ENCODE measurements at places on chromosomes 16 and 17.
A peak's percentile ranks its signal among the peaks of the same experiment; 100 is the strongest.

GRCh38 chr16:65697065-65697464, 575.2 kb upstream of the CDH11 start:
- DNase-seq: no peak

DNA sequence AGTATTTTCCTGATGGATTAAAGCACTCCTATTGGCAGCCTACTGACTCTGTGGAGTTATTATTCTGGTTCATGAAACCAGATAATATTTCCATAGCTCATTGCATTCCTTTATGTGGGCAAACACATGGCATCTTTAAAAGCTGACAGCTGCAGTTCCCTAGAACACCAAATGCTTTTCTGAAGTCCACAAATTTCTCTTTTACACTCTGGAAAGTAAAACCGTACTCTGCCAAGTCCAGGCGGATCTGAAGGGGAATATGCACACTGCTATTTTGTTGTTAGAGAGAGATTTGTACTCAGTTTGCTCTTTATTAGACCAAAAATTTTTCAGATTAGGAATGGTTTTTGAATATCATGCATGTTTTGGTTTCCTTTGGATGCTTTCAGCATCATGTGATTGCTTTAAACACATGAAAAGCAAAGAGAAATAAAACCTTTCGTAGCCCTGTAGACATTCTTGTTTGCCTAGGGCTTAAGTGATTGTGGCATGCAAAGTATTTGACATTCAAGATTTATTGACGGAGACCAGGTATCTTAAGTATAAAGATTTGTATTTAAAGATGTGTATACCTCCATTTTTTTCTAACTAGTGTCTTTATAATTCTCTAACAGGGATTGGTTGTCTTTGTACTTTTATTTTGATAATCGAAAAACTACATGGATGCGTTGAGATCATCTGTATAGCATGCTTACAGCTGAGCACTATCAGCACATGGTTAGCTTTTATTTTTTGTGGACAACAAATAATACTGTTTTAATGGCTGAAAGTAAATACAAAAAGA, 19.5 kb downstream of the SEC14L1 start:
- DNase-seq: no peak

DNA sequence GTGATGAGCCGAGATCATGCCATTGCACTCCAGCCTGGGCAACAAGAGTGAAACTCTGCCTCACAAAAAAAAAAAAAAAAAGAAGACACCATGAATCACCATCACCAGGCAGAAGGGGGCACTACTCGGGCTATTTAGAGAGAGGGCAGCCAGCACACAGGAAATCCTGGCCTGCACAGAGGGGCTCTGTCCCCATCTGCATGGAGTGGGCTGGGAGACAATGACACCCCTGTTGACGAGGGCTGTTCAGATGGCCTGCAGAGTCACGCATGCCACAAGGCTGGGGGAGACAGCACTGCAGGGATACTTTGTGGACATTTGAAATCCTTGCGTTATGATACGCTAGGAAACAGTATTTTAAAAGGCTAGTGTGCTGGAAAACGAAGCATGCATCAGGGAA, 48.3 kb downstream of the CUEDC1 start:
- no peak for DNase-seq

DNA sequence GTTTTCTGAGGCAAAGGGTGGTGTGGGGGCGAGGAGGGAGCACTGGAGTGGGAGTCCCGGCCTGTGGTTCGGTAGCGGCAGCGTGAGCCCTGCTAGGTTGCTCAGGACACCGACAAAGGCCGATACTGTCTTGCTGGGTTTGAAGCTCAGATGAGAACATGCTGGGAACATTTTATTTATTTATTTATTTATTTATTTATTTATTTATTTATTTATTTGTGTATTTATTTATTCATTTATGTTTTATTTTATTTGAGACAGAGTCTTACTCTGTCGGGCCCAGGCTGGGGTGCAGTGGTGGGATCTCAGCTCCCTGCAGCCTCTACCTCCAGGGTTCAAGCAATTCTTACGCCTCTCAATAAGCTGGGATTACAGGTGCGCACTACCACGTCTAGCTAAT, 117.9 kb upstream of the GSE1 start:
- no peak for DNase-seq

DNA sequence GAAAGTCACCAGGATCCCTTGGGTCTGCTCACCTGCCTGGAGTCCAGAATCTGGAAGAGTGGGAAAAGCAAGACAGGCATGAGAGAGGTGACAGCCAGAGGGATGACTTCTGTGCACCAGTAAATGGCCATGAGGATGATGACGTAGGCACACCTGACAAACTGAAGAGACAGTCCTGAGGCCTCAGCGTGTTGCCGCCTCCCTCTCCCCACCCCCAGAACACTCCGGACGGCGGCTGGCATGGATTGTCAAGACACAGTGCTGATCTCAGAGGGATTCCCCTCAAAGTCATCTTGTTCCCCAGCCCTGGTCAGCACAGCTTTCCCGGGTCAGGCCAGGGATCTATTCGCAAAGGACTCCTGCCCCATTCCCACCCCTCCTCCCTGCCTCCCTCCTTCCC, 6.2 kb downstream of the SLC13A5 start:
- DNase-seq: no peak

DNA sequence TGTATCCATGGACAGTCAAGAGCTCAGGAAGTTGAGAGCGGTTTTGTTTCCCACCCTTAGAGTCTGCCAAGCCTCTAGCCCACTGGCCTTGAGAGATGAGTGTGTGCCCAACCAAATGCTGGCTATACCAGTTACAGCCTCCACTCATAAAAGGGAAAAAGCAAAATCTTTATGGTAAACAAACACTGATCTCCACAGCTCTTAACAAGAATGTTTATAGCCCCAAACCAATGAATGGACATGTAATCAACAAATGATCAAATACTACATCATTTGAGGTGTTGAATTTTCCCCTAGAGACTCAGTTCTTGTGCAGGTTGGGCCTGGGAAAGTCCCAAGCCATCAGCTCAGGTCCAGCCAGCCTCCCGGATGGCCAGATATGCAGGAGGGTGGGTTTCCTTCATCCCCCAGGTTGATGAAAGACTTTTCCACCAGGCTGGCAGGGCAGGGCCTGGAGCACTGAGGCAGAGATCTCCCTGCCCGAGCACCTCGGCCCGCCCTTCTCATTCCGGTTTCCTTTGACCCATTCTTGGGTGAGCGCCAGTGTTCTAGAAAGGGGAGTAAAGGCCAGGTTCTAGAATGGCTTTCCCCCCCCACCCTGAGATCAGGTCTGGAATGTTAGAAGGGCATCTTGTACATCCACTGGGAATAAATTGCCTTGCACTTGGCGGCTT, 3.9 kb upstream of the EFTUD2 start:
- DNase-seq: no peak

DNA sequence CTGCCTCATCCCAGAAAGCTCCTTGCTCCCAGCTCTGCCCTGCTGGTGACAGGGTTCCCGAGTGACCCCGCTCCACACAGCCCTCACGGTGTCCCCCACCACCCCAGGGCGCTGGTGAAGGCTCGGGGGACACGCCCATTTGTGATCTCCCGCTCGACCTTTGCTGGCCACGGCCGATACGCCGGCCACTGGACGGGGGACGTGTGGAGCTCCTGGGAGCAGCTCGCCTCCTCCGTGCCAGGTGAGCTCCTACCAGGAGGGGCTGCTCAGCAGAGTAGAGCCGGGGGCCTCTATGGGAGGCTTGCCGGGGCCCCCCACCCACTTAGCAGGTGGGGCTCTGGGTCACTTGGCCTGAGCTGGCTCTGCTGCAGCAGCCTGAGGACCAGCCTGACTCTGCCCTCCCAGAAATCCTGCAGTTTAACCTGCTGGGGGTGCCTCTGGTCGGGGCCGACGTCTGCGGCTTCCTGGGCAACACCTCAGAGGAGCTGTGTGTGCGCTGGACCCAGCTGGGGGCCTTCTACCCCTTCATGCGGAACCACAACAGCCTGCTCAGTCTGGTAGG, 11.2 kb downstream of the GAA start:
- no peak for DNase-seq

DNA sequence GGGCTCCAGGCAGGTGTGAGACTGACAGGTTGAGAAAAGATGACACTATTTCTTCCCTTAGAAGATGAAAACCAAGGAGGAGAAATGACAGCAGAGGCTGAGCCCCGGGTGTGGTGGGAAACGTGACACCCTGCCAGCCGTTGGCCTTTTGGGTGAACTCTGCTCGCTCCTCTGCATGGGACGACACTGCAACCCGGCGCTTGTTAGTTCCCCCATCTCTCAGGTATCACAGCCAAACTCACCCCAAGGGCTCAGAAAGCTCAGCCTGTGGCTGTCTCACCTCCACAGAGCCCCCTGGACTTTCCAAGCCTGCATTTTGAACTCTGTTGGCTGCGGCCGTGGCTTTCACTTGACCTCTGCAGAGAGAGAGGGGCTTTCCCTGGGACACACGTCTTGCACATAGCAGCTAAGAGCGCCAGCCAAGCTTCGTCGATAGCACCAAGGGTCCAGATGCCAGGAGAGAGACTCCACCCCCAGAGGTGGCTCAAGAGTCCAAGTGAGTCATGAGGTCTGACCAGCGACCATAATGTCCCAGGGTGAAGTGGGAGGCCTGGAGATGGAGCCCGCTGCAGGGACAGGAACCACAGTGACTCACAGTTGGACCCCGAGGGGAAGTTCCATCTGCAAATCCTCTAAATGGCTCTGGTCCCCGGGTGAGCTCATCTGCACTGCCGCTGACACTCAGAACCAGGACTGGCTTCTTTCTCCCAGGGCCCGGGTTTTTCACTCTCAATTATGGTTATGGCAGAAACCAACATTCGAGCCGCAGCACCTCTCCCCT, 301.9 kb downstream of the SOX9 start:
- DNase-seq: no peak

DNA sequence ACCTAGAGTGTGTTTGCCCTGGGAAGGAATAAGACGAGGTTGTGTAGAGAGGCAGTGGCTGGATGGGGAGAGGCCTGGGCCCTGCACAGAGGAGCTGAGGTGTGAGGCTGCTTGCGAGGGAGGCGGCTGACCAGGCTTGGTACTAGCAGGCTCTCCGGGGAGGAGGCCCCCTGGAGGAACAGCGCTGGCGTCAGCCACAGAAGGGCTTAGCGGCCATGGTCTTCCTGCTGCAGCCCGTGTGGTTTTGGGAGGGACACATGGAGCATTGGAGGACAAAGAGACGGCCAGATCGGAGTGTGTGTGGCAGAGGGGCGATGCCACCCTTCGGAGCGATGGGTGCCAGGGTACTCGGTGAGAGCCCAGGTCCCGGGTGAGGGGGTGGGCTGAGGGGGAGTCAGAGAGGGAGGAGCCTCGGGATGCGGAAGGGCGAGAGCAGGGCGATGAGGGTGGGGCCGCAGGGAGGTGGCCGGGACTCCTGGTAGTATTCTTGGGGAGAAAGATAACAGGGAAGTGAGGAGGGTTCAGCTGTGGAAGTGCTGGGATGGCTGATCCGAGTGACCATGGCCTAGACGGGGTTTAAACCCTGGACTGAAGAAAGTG, 8.3 kb downstream of the BANP start:
- DNase-seq: no peak

DNA sequence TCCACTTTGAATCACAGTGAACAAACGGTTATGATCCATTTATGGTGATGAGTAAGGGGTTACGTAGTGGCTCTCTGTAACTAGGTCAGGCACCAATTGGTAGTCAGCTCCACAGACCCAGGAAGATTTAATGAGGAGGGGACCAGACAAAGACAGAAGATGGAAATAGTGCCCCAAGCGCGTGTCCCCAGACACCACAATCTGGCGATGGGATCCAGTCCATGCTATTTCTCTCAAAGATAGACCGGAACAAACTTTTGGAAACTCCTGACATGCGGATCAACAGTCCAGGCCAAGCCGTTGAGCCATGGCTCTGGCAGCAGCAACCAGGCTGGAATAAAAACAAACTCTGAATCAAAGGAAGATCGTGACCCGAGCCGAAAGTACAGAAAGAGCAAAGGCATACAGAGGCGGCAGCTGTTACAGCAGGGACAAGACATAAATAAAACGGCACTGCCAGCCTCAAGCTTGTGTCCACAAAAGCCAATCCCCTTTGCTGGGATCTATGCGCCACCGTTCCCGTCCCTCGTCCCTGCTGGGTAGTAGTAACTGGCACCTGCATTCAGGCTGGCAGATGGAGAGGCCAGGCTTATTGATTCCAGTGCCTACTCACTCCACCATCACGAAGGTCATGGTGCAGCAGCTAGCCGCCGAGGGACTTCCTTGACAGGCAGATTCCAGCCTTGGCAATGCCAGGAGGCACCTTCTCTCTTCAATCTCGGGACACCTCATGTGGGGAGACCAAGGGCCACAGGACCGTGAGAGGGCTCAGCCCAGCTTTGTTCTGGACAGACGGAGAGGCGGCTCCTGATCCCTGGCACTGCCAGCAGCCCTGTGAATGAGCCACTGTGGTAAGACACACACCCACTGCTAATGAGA, 50.2 kb downstream of the CDH11 start:
- no peak for DNase-seq

DNA sequence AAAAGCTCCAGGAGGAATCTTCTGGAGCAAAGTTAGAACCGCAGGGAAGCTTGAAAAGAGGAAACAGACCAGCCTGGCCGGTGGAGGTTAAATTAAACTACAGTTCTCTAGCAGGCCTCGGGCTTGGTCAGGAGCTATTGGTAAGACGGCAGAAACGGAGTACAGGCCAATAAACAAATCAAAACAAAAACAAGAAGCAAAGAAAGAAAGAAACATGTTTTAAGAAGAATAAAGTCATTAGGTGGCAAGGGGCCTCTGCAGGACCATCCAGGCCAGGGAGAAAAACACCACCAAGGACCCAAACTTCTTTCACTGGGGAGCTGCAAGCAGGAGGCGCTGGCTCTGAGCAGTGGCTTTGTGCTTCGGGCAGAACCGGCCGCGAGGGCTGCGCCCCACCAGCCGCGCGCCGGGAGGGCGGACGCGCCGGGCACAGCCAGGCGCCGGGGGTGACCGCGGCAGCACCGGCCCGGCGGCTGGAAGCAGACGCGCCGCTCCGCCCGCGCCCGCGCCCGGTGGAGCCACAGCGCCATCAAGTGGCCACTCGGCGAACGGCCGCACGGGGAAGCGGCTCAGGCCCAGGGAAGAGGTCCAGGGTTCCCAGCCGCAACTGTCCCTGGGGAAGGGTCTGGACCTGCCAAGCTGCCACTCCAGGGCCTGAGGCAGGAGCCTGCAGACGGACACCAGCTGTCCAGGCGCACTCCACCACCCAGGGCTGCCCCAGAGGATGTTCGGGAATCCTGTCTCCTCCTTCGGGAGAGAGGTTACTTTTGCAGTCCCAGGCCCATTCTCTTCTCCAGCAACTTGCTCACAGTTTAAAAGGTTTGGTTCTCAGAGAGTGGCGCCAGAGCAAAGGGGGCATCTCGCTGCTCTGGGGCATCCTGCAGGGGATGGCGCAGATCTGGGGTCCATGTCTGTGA, 419.4 kb downstream of the SOX9 start:
- peak; percentile 34 for DNase-seq

All from NCI-H2107 (cell line).